ENCODE measurements at places on chromosomes 1 and 21.

- no peak for DNase-seq
Measured at GRCh38 chr1:188669728-188670382, 1807.8 kb downstream of the BRINP3 start.

DNA sequence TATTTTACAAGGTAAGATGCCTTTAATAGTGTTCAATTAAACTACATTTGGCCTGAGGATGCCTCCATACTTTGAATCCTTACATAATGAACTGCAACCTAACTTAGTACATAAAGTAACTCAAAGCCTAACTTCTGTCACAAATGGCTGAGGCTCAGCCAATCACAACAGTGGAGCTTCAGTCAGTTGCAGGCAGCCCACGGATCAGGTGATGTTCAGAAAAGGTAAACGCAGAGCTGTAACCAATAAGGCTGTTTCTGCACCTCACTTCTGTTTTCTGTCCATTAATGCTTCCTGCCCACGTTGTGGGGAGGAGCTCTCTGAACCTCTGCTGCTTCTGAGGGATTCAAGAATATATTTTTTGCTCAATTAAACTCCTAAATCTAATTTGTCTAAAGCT is 94.8 kb upstream of the KIAA0040 start:
- DNase-seq, result no peak

GRCh38 chr1:180231506-180231921 is 1.4 kb downstream of the LHX4 start:
- no peak for DNase-seq

DNA sequence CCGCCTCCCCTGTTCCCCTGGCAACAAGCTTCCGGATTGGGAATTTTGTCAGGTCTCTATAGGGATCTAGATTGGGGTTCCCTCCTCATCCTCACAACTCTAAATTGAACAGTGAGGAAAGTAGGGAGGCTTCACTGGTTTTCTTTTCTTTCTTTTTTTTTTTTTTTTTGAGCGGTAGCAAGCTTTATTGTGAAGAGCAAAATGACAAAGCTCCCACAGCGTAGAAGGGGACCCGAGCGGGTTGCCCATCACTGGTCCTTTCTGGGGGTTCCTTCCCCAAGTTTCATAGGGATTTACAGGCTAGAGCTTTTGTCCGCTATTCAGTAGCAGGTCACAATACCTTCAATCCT is 10.3 kb downstream of the ARHGEF2 start:
- DNase-seq, result no peak

GRCh38 chr21:35273333-35273732 is 224.2 kb upstream of the RUNX1 start:
- DNase-seq, result no peak

DNA sequence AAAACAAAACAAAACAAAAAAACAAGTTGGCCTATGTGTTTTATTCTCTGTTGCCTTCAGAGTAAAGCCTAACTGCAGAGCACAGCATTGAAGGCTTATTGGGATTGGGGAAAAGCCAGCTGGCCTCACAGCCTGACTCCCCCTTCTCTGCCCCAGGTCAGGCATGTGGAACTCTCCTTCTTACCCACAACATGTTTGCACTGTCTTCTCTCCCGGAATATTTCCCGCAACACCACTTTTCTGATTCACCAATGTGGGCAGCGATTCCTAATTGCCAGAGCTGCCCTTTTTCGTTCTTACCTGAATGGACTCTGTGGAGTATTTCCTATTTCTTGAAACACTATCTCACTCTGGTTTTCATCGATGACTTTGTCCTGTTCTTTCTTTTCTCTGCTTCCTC is 2.8 kb upstream of the TARBP1 start:
- no peak for DNase-seq

GRCh38 chr1:85279458-85280080 is 3.1 kb upstream of the BCL10 start:
- DNase-seq, result no peak

GRCh38 chr1:210246447-210246846 is 13.9 kb downstream of the SERTAD4 start:
- no peak for DNase-seq

- DNase-seq, result no peak
Measured at GRCh38 chr1:201495551-201496295, 11.2 kb downstream of the CSRP1 start.

DNA sequence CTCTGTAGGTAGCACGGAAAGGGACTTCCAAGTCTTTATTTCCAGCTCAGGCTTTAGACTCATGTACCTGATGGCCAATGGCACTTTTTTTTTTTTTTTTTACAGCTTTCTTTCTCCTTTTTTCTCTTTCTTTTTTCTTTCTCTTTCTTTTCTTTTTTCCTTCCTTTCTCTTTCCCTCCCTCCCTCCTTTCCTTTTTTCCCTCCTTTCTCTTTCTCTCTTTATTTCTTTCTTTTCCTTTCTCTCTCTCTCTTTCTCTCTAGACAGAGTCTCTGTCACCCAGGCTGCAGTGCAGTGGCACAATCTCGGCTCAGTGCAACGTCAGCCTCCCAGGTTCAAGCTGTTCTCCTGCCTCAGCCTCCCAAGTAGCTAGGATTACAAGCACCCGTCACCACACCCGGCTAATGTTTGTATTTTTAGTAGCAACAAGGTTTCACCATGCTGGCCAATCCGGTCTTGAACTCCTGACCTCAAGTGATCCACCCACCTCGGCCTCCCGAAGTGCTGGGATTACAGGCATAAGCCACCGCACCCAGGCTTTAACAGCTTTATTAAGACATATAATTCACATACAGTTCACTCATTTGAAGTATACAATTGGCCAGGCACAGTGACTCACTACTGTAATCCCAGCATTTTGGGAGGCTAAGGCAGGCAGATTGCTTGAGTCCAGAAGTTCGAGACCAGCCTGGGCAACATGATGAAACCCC is 5.1 kb upstream of the DCAF8 start:
- DNase-seq, result no peak

DNA sequence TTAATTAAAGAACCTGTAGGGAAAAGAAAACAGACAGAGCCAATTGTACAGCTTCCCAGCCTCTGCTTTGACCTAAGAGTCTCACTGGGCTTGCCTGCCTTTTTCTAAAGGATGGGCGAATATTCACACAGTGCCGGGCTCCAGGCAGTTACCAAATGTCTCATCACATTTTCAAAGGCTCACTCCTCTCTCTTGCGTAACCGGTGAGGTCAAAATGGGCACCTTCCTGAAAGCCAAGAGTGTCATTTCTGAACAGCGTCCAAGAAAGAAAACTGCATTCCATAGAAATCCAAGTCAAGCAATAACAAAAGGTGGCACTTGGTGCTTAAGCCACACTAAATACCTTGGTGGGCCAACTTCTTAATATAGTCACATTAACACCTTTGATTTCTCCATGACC is 710 bp upstream of the PALMD start:
- no peak for DNase-seq

DNA sequence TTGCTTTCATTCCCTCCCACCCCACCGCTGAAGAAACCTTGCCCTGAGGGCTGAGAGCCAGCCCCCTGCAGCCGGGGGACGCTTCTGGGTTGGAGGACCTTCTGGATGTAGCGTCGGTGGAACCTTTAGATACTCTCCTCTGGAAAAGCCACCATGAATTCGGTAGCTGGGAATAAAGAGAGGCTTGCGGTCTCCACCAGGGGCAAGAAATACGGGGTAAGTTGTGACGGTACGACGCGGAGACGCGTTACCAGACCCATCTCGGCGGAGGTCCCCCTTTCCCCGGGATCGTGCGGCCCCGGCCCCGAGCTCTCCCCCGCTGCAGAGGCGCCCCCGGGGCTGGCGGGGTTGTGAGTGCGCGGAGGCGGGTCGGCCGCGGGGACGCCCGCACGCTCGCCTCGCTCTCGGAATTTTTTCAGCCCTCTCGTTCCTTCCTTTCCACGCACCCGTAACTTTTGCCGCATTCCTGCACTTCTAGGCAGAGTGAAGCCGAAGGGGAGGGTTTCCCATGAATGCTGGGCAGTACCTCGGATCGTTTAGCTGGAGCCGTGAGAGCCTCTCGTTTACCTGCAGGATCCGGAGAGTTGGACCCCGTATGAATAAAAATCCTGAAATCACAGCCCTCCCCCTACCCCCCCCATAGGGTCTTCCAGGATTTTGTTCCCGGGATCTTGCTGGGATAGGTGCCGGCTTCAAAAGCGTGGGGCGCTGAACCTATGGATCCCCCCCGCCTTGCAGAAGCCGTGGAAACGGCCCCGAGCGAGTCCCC is 671 bp downstream of the KIF26B start:
- DNase-seq, result no peak

GRCh38 chr1:164667001-164667400 is 108.0 kb downstream of the PBX1 start:
- no peak for DNase-seq

DNA sequence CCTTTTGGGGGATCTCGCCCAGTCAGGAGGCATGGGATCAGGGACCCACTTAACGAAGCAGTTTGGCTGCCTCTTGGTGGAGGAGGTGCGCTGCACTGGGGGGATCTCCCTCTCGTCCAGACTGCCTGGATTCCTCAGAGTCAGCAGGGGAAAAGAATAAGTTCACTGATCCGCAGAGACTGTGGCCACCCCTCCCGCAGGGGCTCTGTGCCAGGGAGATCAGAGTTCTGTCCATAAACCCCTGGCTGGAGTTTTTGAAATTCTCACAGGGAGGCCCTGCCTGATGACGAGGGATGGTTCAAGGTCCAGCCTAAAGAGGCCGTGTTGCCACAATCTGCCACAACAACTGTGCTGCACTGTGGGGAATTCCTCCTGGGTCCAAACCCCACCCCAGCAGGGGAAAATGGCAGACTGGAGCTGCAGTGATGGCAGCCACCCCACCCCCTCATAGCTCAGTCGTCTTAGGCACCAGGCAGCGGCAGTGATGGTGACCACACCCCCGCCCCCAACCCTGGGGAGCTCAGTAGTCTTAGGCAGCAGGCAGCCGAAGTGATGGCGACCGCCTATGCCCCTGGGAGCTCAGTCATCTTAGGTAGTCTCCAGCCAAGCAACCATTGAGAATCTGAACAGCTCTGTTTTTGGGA is 273.8 kb upstream of the USP25 start:
- no peak for DNase-seq

DNA sequence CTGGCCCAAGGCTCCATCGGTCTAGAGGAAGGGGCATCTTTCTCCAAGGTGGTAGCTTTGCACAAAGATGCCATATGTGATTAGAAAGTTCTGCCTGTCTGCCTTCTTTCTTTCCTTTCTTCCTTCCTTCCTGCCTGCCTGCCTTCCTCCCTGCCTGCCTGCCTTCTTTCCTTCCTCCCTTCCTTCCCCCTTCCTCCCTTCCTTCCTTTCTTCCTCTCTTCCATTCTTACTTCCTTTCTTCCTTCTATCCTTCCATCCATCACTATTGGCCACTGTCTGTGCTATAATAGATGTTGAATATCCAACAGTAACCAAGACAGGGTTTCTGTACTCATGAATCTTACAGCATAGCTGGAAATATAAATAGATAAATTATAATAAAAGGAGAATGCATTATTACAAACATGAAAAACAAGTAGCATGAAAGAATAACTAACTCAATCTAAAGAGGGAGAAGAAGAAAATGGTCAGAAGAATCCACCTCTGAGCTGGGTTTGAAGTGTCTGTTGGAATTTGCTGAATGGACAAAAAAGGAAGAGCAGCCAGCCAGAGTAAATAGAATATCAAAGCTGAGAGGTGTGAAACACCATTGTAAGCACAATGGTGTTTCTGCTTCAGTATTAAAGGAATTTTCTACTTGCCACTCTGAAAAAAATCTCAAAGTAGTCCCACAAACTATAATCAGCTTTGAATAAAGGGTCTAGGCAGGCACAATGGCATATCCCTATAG is 250.6 kb upstream of the NR5A2 start:
- no peak for DNase-seq

- DNase-seq, result no peak
Measured at GRCh38 chr21:26887251-26887650, 42.0 kb upstream of the ADAMTS1 start.

DNA sequence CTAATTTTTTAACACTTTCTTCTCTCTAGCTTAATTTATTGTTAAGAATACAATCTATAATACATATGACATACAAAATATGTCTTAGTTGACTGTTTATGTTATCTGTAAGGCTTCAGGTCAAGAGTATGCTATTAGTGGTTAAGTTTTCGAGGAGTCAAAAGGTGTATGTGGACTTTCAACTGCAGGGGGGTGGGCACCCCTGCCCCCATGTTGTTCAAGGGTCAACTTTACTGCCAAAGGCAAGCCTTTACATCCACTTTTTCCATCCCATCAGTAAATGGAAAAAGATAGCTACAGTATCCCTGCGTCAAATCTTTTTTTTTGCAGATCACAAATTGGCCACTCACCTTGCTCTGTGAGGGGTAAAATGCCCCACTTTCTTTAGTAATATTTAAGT is 6.3 kb downstream of the METTL18 start:
- no peak for DNase-seq

DNA sequence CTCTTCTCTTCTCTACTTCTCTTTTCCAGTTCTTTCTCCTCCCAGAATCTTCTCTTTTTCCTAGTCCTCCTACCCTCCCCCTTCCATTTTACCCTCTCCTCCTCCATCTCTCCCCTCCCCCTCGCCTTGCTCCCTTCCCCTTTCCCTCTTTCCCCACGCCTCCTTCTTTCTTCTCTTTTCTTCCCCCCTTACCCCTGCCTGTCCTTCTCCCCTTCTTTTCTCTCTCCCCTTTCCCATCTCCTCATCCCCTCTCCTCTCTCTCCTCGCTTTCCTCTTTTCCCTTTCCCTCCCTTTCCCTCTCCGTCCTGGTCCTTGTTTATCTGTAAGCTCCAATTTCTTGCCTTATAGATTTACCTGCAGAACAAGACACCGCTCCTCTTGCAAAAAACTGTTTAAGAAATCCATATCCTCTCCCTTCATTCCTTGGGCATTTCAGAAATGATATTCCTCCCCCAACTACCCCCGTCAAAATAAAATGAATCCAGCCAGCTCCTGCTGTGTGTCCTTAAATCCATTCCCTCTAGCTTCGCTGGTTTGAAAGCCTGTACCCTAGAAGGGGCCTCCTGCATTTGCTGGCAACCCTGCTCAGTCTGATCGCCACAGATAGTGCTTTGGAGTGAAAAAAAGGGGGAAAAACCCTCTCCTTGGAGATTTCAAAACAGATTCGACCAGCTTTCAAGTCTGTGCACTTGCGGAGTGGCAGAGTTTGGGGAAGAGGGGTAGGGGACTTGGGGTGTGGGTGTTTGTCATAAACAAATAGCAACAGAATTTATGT is 89.4 kb downstream of the PAPPA2 start:
- DNase-seq, result no peak

GRCh38 chr1:31145648-31146047 is 80.1 kb upstream of the PUM1 start:
- DNase-seq, result no peak

- no peak for DNase-seq
Measured at GRCh38 chr21:16536140-16536539, 806.4 kb downstream of the USP25 start.
